ENCODE measurements at places on chromosomes 12 and 14.

DNA sequence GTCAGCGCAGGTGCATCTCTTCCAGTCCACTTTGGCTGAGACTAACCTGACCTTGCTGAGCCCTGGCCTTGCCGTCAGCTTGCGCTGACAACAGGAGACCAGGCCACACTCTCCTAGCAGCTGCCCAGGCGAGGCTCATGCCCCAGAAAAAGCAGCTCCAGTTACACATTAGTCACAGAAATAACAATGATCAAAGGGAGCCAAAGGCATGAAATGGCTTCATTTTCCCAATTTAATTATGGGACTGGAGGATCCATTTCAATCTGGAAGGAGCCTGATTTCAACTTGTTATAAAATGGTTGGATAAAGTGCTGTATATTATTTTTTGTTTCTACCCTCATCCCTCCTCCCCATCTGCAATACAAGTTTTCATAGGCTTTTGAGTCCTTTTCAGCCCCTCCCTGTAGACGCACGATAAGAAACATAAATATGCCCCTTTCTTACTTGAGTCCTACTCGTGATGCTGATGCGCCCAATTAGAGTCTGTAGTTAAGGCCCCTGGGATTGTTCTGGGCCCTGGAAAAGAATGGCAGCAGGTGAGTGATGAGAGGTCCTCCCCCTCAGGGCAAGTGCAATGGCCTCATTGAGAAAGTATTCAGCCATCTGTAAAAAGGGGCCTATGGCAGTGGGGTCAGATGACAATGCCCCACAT lies 376.0 kb downstream of the C12orf75 start:
- DNase-seq: no peak

- DNase-seq: no peak
Observed at GRCh38 chr12:33052141-33053051, 155.8 kb upstream of the PKP2 start.

- no peak for DNase-seq
Observed at GRCh38 chr12:59388176-59388575, 207.7 kb upstream of the SLC16A7 start.

DNA sequence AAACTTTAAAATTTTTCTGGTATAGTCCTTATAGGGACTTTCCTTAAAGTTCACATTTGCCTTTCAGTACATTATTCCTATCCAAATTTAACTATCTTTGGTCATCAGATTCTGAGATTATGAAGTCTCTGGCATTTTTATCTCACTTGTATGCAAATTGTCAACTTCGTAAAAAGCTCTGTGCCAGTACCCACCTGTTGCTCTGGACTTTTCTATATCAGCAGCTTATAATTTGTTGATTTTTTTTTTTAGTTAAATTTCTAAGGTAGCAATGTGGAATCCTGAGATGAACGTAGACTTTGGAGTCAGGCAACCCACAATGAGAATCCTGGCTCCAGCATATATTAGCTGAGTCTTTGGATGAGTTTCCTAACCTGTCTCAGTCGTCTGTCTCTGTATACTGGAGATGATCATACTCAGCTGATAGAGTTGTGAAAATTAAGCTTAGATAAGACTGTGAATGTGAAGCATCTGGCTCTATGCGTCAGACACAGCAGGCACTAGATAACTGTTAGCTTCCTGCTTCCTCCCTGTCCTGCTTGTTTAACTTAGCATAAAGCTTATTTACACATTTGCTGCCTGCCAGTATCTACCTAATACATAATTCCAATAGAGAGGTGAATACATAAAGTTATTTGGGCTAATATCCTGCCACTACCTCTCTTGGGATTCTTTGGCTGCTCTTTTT lies 59.8 kb downstream of the MARK3 start:
- no peak for DNase-seq

GRCh38 chr12:18171571-18171970 lies 81.6 kb upstream of the RERGL start:
- DNase-seq: no peak

DNA sequence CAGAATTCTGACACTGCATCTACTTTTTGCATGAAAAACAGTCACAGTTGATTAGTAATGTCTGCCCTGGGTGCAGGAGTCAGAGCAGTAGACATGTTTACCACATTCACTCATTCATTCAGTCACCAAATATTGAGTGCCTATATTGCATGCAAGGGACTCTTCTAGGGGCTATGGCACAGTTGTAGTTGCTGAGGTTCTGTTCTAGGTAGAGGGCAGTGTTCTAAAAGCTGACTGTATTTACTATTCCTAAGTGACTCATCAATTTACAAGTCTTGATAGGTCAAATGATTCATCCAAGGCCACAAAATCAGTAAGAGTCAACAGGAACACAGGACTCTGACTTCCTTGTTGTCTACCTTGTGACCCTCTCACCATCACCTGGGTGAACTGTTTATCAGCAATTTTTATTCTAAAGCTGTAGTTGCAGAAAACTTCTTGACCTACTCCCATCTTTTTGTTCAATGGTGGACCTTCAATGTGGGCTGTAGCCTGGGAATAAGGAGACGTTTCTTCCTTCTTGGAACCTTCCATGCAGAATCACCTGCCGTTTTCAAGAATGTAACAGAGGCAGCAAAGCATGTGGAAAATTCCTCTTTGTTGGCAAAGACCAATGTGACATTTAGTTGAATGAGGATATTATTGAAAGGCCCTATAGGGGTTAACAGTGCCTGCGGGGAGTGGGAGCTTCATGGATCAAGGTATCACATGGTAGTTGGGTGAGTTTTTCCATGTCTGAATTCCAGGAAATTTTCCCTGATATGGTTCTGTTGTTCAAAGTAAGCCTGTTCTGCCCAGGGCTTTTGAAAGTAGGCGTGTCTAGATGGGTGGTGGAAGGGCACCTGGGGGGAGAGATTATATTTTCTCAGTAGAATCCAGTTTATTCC lies 223.2 kb downstream of the KTN1 start:
- DNase-seq: peak; percentile 14

DNA sequence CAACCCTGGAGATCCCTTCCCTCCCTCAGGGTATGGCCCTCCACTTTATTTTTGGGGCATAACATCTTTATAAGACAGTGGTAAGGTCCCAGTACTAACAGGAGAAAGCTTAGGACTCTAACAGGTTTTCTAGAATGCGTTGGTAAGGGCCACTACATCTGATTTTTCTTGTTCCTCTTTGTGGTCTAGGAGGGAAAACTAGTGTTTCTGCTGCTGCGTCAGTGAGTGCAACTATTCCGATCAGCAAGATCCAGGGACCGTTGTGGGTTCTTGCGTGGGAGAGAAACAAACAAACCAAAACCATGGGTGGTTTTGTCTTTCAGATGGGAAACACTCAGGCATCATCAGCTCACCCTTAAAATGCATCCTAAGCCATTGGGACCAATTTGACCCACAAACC lies 123.6 kb upstream of the SLC16A7 start:
- DNase-seq: no peak

DNA sequence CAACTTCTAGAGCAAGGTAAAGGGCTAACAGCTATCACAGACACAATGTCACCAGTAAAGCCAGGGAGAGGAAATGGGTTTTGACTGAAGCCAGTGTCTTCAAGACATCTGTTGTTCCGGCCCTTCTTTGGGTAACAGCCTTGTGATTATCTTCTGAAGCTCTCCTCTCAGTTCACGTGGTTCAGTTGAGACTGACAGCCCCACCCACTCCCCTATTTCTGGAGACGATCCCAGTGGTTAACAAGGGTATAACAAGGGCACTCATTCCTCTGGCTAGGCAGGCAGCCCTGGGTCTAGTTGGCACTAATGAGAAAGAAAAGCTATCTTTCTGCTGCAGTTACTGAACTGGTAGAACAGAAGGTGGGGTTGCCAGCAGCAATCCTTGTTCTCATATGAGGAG lies 6.9 kb downstream of the GNPTAB start:
- DNase-seq: peak; percentile 48

DNA sequence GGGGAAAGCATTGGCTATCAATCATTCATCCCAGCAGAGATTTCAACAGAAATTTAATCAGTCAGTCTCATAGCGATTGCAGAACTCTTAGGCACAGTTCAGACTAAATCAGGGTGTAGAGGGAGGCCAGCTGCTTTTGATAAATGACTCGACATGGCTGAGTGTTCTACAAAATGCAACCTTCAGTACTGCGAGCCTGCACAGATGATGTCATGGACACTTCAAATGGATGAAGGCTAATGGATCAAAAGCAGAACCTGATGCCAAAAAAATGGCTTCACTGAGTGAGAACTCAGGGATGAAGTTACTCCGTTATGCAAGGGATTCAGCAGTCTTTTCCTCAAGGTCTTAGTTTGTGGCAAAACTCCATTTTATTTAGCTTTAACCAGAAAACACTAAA lies 167.3 kb downstream of the DACT1 start:
- DNase-seq: no peak

GRCh38 chr12:96882862-96883261 lies 24.2 kb upstream of the NEDD1 start:
- DNase-seq: no peak

GRCh38 chr14:99716091-99716849 lies 32.2 kb downstream of the CYP46A1 start:
- DNase-seq: no peak

DNA sequence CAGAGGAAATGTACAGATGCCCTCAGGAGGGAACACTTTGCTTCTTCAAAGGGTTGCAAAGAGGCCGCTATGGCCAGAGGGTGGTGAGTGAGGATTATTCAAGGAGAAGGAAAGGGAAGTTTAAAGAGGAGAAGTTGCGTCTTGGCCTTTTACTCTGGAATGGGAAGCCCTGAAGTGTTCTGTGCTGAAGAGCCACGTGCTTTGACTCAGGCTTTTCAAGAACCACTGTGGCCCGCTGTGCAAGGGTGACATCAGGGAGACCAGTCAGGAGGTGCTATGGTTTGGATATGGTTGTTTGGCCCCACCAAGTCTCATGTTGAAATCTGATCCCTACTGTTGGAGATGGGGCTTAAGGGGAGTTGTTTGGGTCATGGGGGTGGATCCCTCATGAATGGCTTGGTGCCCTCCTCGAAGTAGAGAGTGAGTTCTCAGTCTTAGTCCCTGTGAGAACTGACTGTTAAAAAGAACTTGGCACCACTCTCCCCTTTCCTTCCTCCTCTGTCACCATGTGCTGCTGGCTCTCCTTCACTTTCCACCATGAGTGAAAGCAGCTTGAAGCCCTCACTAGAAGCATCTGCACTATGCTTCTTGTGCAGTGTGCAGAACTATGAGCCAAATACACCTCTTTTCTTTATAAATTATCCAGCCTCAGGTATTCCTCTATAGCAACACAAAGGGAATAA lies 66.1 kb upstream of the DUSP6 start:
- no peak for DNase-seq

DNA sequence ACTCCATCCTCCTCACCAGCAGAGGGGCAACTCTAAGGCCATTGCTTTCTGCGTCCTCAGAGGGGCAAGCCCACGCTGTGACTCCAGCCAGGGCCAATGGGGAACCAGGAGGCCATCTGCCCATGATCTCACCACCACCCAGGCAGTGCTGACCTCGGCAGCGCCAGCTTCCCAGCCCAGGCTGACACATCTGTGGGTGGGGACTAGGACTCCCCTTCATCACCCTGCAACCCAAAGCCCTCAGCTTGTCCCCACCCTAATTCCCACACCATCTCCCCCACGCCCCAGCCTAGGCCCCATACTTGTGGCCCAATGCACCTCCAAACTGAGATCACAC lies 58.6 kb downstream of the VWF start:
- no peak for DNase-seq

- DNase-seq: no peak
Observed at GRCh38 chr14:99626041-99626648, 18.8 kb upstream of the HHIPL1 start.

DNA sequence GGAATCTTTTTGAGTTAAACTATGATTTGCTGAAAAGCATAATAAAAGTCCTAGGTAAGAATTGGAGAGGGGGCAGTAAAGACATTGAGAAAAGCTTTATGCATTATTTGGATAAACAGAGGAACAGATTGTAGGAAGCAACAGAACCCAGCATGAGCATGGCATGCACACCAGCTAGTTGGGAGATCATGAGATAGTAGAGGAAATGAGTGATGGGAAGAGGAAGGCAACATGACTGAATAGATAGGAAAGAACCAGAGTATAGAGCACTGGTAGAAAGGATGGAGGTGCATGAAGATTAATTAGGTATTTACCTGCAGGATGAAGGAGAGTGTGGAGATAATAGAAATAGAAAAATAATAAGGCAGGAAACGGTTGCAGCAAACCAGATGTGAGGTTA lies 248.5 kb upstream of the LMO3 start:
- no peak for DNase-seq

GRCh38 chr14:73694083-73694482 lies 20.1 kb downstream of the PNMA1 start:
- no peak for DNase-seq

GRCh38 chr12:4346931-4347330 lies 25.9 kb downstream of the TIGAR start:
- DNase-seq: no peak

GRCh38 chr12:44703182-44703910 lies 172.8 kb downstream of the NELL2 start:
- DNase-seq: no peak

DNA sequence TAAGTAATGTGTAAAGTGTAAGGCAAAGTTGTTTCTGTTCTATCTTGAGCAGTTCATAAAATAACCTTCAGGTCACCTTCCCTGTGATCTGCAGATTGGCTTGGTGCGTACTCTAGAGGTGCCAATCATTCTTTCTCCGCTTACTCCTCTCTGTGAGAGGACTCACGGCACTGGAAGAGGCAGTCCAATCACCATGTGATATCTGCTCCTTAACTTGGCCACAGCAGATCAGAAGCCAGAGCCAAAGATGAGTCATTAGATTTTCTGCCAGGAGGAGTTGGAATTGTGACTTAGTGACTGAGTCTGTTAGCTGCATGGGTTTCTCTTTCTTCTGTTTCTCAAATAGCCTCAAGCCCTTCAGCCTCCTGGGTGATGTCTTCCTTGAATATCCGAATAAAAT lies 165.5 kb downstream of the SLC41A2 start:
- no peak for DNase-seq

All from stimulated activated naive CD4-positive, alpha-beta T cell treated with Interleukin-2 at 50 U/mL for 16 hours (primary cell).